Fibroblast of skin of left biceps (primary cell): ENCODE measurements at places on chromosomes 11 and 22.
A peak's percentile ranks its signal among the peaks of the same experiment; 100 is the strongest.

GRCh38 chr22:36741204-36741793 lies 34.6 kb downstream of the IFT27 start:
- no peak for DNase-seq

GRCh38 chr22:19038164-19038546 lies 84.1 kb downstream of the DGCR2 start:
- DNase-seq: no peak

- DNase-seq: no peak
Observed at GRCh38 chr11:126268361-126268707, 361 bp downstream of the SRPRA start.

- DNase-seq: no peak
Observed at GRCh38 chr22:24087071-24087795, 76.1 kb downstream of the CABIN1 start.

GRCh38 chr11:7480113-7480512 lies 5.2 kb upstream of the OLFML1 start:
- peak; percentile 7 for DNase-seq

DNA sequence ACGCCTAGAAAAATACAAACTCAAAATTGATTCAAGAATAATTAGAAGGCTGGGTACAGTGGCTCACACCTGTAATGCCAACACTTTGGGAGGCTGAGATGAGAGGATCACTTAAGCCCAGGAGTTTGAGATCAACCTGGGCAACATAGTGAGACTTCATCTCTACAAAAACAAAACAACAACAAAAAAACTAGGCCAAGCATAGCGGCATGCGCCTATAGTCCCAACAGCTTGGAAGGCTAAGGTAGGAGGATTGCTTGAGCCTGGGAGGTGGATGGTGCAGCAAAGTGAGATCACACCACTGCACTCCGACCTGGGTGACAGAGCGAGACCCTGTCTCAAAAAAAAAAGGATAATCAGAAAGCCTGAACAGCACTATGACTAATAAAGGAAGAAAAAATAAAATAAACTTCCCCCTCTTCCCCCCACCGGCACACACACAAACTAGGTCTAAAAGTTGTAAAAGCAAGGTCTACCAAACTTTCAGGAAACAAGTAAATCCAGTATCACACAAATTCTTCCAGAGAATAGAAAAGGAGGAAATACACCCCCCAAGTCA lies 35.8 kb downstream of the RRAS2 start:
- DNase-seq: no peak

DNA sequence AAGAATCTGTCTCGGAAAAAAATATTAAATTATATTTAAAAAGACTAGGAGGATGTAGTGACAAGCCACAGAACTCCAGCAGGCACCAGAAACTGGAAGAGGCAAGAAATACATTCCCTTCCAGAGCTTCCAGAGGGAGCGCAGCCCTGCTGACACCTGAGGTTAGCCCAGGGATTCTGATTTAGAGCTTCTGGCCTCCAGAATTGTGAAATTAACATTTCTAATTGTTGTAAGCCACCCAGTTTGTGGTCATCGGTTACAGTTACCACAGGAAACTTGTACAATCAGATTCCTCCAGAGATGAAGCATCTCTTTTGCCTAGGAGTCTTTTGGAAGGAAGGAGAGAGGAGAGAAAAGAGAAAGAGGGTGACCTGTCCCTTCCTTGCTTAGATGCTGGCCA lies 6.4 kb upstream of the UBASH3B start:
- DNase-seq: no peak

DNA sequence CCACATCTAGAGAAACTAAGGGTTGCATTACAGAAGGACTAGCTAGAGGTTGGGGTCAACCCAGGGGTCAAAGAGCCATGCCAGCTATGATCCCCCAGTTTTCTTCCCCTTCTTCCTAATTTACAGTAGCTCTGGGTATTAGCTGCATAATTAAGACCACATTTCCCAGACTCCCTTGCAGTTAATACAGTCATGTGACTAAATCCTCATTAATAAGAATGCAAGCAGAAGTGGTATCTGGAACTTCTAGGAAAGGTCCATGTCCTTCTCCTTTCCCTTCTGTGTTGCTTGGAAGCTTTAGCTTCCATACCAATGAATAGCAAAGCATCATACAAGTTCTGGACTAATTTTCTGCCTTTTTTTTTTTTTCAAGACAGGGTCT lies 19.1 kb upstream of the LMO2 start:
- no peak for DNase-seq

DNA sequence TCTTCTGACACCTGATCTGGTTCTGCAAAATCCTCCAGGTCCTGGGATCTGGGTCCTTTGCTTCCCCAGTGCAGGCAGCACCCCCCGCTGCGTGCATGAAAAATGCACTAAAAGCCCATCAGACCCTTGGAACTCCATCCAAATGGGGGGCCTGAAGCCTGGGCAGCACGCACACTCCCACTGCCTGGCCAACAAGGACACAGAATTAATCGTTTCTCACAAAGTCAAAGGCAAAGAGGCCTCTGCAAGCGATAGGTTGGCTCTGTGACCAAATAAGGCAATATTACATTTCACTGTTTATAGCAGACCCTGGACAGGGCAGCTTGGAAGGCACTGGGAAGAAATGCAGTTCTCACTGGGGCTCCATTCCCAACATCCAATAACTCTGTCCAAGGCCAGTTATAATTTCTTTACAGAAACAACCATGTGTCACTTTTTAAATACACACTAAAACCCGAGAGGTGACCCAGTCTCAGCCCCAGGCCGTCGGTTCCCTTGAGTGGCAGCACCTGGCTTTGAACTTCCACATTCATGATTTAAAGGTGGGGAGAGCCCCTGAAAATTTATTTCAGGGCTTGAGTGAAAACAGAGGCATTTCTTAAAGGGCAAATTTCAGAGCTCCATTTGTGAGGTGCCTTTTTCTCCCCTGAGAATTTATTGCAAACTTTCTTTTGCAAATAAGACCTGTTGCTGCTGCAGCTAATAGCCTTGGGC lies 114.4 kb upstream of the ANO1 start:
- no peak for DNase-seq

DNA sequence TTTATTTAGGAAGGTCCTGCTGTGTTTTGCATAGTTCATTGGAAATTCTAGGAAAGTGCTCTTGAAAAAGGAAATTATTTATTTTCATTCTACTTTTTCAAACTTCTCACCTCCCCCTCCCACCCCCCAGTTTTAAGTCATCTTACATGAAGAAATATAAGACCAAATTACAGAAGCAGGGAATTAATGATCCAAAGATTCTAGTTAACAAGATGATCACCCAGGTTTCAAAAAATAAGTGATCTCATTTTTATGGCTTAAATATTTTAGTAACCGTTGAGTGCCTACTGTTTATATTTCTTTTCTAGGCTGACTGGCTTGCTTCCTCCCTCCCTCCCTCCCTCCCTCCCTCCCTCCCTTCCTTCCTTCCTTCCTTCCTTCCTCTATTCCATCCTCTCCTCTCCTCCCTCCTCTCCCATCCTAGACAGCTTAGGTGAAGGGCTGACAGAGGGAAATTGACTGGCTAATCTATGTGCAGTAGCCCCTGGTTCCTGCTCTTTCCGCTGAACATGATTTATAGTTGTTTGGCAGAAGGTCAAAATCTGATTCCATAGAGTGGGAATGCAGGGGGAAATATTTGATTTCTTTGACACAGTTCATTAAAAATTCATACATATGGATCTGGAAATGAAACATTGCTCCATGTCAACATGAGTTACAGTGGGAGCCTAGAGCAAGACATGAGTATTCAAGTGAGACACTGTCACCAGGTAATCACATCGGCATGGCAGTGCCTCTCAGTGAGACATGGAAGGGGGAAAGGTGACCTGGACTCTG lies 123.4 kb downstream of the COMMD9 start:
- DNase-seq: no peak

GRCh38 chr22:20319041-20319744 lies 667 bp downstream of the DGCR6L start:
- DNase-seq: no peak

DNA sequence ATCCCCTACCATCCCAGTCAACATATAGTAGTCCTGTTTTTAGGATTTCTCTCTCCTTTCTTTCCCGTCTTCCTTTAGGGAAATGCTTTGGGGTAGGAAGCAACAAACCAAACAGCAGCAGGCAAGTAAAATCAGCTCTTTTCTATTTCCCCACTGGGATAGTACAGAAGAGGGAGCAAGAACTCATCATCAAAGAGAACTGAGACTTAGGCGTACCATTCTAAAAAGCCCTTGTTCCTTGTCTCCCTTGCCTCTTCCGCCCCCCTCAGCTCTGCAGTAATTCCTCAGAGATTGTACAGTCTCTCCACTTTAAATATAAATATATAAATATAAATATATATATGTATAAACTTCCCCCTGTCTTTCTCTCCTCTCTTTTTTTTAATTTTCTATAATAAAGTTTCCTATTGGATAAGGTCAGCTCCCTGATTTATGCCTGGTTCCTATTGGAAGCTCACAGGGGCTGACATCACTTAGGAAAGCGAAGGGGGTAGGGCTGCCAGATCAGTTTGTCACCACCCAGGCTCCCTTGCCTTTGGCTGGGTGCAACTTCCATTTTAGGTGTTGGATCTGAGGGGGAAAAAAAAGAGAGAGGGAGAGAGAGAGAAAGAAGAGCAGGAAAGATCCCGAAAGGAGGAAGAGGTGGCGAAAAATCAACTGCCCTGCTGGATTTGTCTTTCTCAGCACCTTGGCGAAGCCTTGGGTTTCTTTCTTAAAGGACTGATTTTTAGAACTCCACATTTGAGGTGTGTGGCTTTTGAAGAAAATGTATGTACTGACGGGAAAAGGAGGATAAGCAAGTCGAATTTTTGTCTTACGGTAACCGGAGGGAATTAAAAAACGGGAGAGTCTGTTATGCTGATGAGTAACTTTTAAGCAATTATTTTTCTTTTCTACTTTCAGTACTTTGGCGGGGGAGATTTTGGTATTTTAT lies at the start of gene CTNND1:
TSS of gene CTNND1 (plus strand) at position 502 of the 934 bp plus-strand sequence. CDS start 29,677 bp downstream, outside the sequence.
- peak; percentile 95 for DNase-seq

GRCh38 chr11:132782102-132782501 lies 750.2 kb downstream of the OPCML start:
- DNase-seq: no peak

- peak; percentile 70 for DNase-seq
Observed at GRCh38 chr22:45413368-45414211, at the start of the genes RIBC2 and SMC1B. Gene RIBC2, plus strand, starts transcription at chr22:45413693. Its CDS starts 194 bp downstream, at chr22:45413887. Gene SMC1B, minus strand, starts transcription at chr22:45413599. Its CDS starts 32 bp downstream, at chr22:45413567.

DNA sequence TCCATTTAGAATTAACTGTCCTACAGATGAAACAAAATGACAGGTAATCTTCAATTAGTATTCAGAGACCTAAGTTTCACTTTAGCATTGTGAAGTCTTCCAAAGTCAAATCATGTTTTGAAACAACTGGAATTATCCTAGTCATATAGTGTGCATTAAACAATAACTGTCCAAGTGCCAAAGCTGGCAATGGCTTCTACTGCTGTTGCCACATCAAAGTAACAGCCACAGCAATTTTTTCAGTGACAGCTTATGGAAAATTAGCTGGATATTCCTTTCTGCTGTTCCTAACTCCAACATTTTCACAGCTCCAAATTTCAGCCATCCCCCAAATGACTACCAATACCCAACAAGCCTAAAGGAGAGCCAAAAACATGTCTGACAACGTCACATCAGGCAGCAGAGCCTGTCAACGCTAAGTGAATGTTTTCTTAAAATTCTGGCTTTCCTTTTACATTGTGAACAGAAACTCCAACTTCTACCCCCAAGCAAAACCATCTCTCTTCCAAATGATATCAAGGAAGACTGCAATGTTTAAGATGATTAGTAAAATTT lies 45.3 kb upstream of the CCDC34 start:
- DNase-seq: no peak

- peak; percentile 70 for DNase-seq
Observed at GRCh38 chr11:36354221-36355003, 58.3 kb downstream of the PRR5L start.

DNA sequence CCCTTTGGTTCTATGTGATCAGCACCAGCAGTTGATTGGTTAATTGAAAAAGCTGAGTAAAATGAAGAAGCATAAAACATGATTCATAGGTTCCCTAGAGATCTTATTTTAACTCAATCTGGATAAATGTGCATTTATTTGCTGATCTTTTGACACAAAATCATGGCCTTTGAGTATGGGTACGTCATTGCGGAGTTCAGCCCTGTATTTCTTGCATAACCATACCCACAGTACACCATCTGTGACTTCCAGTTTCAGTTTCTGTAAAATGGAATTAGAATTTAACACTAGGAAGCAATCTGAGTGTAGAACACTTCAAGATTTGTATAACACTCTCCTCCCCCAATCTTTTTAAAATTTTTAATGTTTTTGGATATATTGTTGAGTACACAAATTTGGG lies 358.2 kb downstream of the DDX10 start:
- DNase-seq: no peak

DNA sequence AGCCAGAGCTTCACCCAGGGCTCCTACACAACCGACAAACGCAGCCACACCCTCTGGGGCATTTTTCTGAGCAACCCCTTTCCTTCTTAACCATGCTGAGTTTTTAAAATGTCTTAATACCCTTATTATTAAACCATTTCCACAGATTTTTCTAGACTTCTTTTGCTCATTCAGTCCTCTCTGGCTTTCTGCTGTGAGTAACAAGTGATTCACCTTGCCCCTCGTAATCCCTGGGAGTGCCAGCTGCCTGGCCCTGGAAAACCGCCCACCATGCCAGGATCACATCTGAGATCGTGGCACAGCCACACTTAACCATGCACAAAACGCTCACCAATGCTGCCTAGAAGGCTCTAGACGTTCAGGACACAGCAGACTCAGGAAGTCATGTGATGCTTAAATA lies 25.4 kb downstream of the YPEL1 start:
- no peak for DNase-seq

GRCh38 chr22:41951898-41952474 lies at the start of gene SMIM45:
Gene SMIM45, plus strand, starts transcription at chr22:41952150.
- no peak for DNase-seq

DNA sequence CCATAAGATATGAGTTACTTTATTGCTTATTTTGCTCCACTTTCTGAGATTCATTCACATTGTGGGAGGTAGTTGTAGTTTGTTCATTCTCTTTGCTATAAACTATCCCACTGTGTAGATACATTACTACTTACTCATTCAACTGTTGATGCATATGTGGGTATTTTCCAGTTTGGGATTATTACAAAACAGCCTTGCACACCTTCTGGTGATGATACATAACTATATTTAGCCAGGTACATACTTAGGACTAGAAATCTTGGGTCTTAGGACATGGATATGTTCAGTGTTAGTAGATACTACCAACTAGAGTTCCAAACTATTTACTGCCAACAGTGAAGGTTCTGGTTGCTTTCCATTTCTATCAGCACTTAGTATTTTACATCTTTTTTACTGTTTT lies 37.8 kb downstream of the BTG4 start:
- no peak for DNase-seq

GRCh38 chr11:79428406-79428805 lies 12.4 kb downstream of the TENM4 start:
- DNase-seq: no peak

GRCh38 chr11:45741032-45741431 lies 63.9 kb upstream of the SLC35C1 start:
- DNase-seq: no peak
